ENCODE measurements at places on chromosomes 7 and 10.

DNA sequence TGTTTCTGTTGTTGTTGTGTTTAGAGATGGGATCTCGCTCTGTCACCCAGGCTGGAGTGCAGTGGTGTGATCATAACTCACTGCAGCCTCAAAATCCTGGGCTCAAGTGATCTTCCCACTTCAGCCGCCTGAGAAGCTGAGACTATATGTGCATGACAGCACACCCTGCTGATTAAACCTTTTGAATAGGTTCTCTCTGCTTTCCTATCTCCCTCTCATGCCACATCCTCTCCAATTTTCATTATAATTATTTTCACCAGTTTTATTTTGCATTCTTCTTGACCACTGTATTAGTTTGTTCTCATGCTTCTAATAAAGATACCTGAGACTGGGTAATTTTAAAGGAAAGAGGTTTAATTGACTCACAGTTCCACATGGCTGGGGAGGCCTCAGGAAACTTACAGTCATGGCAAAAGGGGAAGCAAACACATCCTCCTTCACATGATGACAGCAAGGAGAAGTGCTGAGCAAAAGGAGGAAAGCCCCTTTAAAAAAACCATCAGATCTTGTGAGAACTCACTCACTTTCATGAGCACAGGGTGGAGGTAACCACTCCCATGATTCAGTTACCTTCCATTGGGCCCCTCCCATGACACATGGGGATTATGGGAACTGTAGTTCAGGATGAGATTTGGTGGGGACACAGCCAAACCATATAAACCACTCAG lies 12.9 kb downstream of the AGK start:
- no peak for DNase-seq

- DNase-seq = no peak
These were observed 804.8 kb upstream of the IGFBP3 start for GRCh38 chr7:46725838-46726237.

- DNase-seq = no peak
These were observed 304.7 kb downstream of the BICC1 start for GRCh38 chr10:58817201-58817846.

GRCh38 chr7:30935569-30935877 lies 23.9 kb downstream of the AQP1 start:
- no peak for DNase-seq

- no peak for DNase-seq
These were observed 81.7 kb downstream of the GPR85 start for GRCh38 chr7:113004726-113005454.

- DNase-seq = no peak
These were observed 24.5 kb downstream of the STEAP1 start for GRCh38 chr7:90178679-90179278.

- DNase-seq = no peak
These were observed 126.4 kb upstream of the SDK1 start for GRCh38 chr7:3174515-3175284.

DNA sequence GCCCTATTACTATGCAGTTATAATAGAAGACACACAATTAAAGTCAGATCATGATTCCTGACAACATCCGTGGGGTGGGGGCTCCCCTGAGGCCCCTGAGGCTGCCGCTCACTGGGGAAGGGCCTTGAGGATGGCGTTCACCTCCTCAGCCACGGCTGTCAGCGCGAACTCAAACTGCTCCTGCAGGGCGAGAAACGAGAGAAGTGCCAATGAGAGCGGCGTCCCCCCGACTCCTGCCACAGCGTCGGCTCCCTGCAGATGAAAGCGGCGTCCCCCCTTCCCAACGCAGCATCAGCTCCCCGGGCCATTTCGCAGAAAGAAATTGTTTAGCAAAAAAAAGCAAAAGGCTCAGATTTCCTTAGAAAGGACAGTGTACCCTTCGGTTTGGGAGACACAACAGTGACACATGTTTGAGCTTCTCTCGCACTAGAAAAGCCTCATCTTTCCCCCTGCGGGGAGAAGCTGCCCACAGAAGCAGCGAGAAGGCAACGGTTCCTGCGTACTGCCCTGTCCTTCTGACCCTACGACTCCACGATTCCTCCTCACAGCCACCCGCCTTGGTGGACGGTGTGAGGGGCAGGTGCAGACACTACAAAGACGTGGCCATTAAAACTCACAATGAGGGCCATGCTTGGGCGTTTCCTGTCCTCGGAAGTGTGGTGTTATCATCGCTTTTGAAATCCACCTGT lies 203.9 kb downstream of the DNAJB6 start:
- DNase-seq = no peak

DNA sequence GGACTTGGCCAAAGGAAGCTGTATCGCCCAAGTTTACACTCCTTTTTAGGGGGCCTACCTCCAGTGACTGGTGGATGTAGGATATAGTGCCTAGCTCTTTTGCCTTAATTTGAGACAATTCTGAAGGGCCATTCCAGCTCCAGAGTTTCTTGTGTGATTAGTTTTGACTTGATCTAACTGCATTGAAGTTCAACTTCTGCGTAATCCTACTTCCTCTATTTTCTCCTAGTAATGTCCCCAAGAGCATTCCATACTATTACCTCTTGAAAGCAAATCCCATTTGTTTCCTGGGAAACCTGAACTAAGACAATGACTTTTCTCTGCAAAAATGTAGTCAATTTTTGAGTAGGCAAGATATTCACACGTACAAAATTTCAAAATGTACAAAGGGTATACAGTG lies 4.7 kb upstream of the H2AZ2 start:
- no peak for DNase-seq

GRCh38 chr10:26214551-26215395 lies 1.8 kb upstream of the GAD2 start:
- no peak for DNase-seq

DNA sequence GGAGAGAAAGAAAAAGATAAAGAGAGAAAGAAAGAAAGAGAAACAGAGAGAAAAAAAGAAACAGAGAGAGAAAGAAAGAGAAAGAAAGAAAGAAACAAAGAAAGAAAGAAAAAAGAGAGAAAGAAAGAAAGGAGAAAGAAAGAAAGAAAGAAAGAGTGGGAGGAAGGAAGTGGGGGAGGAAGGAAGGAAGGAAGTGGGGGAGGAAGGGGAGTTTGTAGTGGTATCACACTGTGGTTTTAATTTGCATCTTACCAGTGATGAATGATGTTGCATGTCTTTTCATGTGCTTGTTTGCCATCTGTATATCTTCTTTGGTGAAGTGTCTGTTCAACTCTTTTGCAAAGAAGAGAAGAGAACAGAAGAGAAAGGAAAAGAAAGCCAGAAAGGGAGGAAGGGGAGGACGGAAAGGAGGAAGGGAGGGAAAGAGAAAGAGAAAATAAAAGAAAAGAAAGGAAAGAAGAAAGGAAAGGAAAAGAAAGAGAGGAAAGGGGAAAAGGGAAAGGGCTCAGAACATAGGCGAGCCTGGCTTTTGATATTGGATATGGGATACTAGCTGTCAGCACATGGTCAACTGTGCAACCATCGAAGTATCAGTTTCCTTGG lies 79.2 kb upstream of the FRMD4A start:
- DNase-seq = no peak

DNA sequence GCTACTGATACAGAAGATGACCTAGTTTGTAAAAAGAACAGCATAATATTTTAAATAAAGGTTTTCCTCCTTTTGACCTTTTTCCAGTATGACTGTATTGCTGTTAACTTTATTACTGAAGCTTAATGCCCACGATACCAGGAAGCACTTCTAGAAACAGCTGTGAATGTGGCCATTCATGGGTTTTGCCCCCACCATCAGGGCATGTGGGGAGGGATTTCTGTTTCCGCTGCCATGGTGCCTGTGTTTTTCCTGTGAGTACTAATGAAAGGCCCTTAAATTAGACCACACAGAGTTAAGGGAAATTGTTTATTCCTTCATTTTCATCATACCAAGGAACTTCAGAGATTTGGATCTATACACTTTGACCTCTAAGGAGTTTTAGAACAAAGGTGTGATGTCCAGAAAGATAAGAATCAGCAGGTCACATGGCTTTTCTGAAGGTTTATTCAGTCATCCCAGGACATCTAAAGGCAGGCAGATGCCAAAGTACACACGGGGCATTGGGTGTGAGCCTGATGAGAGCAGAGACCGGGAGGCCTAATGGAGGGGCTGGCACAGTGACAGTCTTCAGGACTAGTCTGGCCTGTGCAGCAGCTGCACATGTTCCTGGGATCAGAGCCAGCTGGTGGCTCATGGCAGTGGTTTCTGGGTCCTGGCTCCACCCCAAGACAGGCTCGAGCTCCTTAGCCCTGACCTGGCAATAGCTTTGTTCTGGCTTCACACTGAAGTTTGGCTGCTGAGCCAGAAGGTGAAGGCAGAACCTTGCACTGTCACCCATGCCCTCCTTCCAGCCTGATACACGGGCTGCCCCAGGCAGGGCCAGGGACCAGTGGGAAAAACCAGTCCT lies 190.9 kb downstream of the REEP3 start:
- peak; percentile 19 for DNase-seq

DNA sequence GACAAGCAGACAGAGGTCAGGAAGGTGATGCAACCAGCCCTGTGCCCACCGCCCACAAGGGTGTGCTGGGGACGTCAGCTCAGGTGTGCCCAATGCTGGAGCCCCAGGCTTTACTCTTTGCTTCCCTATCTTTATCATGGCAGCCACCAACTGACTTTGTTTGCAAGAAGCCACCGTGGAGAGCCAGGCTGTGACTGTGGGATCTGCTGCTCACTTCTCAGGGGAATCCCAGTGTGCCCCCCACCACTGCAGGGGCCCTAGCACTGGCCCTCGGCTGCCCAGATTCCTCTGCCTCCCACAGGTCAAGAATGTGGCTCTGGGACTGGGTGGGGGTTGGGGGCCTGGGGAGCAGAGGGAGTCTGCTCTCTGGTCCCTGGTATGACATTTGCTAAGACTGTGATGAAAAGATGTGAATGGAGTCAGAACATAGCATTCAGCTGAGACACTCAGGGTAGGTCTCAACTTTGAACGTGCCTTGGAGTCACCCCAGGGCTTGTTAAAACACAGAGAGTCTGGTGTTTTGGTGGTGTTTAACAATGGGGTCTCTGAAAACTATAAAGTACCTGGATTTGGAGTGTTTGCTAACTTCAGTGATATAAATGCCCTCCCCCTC lies 47.3 kb downstream of the ARHGAP22 start:
- no peak for DNase-seq

GRCh38 chr10:25026463-25026862 lies 10.1 kb downstream of the THNSL1 start:
- DNase-seq = no peak

- no peak for DNase-seq
These were observed 64.3 kb downstream of the MYL10 start for GRCh38 chr7:101564778-101565211.

DNA sequence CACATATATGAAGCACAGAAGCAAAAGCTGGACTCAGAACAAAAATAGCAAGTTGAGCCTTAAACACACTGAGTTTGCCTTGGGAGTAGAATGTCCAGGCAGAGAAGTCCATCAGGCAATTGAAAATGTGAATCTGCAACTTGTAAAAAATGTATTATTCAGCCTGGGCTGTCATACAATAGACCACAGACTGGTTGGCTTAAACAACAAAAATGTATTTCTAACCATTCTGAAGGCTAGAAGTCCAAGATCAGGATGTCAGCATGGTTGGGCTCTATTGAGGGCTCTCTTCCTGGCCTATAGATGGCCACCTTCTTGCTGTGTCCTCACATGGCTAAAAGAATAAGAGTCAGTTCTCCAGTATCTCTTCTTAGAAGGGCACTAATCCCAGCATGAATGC lies 76.5 kb upstream of the CAPZA2 start:
- no peak for DNase-seq

DNA sequence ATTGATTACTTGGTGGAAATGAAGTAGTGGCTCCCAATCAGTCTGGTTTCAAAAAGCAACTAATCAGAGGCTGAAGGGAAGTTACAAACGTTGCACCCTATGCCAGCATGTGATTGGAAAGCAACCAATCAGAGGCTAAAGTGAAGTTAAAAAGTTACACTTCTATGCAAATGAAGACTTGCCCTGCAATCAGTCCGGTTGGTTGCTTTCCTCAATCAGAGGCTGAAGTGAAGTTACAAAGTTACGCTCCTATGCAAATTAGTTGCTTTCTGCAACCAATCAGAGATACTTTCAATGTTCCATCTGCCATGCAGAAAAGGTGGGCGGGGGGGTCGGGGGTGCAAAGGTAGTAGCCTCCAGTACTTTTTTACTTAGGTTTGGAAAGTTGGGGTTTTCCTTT lies 1077.1 kb downstream of the TYW1 start:
- no peak for DNase-seq
